ENCODE measurements at places on chromosomes 11 and 22.

DNA sequence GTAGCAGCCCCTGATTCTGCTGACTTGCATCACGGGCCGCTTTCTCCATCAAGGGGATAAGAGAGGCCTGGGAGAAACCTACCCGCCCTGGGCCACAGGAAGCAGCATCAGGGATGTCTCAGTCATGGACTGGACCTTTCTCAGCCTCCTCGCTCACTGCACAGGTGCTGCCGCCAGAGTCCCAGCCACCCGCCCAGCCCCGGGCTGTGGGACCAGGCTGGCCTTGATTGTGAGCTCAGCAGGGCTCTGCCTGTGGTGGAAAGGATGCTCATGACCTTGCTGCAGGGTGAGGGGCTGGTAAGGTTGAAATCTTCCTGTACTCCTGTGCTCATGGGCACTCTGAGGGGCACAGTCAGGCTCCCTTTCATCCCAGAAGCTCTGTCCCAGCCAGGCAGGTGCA, 26.0 kb upstream of the GGTLC2 start:
- DNase-seq, result no peak

GRCh38 chr11:75862437-75862836, 47.4 kb downstream of the UVRAG start:
- no peak for DNase-seq

- DNase-seq, result no peak
These were observed 67.9 kb downstream of the MCM5 start for GRCh38 chr22:35467681-35468434.

GRCh38 chr11:66003291-66003690, 988 bp downstream of the BANF1 start:
- DNase-seq, result no peak

- DNase-seq, result no peak
These were observed 113.6 kb downstream of the MICAL3 start for GRCh38 chr22:17910561-17911311.

- no peak for DNase-seq
These were observed 8.4 kb upstream of the ST14 start for GRCh38 chr11:130151196-130151595.

DNA sequence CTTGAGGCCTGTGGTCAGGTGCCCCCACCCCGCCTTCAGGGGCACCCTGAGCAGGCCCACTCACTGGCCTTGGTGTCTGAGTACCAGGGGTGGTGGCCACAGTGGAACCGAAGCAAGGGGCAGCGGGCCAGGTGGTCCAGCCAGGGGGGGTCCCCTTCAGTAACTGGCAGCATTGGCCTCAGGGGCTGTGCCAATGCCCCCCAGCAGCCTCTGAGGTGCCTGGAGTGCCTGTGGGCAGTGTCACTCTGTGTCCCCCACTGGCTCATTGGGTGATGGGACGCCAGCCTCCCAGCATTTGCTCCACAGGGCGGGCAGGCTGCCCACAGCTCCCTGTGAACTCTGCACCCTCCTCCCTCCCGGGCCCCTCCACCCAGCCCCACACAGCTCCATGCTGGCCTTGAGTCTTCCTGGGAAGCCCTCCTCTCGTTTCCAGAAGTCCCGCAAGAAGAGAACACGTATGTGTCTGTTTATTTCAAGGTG, 29.5 kb upstream of the CARS1 start:
- no peak for DNase-seq

GRCh38 chr11:37509506-37509905, 911.5 kb upstream of the RAG2 start:
- DNase-seq, result no peak

GRCh38 chr11:122727101-122727929, 71.8 kb downstream of the UBASH3B start:
- DNase-seq, result no peak

- no peak for DNase-seq
These were observed 909.0 kb downstream of the BRD1 start for GRCh38 chr22:48918585-48919186.

GRCh38 chr22:38570779-38571364, 889 bp upstream of the DMC1 start:
- DNase-seq, result no peak

- DNase-seq, result no peak
These were observed 7.4 kb upstream of the BLID start for GRCh38 chr11:122123263-122123929.

DNA sequence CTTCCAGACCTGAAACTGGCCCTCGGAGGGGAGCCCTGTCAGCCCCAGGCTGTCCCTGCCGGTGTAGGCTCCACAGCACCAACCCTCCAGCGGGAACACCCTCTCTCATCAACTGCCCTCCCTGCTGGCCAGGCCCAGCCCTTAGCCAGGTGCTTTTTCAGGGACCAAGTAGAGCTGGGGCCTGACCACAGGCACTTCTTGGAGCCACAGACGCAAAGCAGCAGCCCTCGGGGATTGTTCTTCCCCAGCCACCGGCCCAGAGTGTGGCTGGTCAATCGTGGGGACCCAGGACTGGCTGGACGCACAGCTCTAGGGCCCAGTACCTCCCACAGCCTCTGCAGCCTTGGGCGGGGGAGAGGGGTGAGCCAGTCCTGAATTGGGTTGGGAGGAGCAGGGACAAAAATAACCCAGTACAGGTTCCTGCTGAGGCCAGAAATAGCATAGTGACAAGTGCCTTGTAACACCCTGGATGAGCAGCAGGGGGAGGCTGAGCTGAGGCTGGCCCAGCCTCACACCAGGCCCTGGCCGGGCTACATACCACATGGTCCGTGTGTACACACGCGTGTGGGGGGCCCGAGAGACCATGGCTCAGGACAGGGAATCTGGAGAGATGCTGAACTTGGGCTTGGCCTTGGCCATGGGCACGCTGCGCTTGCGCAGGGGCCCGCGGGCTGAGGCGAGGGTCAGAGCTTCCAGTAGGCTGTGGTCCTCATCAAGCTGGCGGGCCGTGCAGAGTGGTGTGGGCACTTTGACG, 2.0 kb downstream of the KCNJ11 start:
- DNase-seq, result no peak

GRCh38 chr11:62169448-62169847, 20.6 kb upstream of the SCGB1D1 start:
- no peak for DNase-seq

- no peak for DNase-seq
These were observed 6.6 kb downstream of the PRSS23 start for GRCh38 chr11:86806903-86807302.

- peak; percentile 68 for DNase-seq
These were observed 12.2 kb upstream of the NPAS4 start for GRCh38 chr11:66408488-66409214.

GRCh38 chr11:115959081-115959486, 454.9 kb upstream of the CADM1 start:
- no peak for DNase-seq

GRCh38 chr11:76654298-76654851, 16.2 kb downstream of the LRRC32 start:
- no peak for DNase-seq

DNA sequence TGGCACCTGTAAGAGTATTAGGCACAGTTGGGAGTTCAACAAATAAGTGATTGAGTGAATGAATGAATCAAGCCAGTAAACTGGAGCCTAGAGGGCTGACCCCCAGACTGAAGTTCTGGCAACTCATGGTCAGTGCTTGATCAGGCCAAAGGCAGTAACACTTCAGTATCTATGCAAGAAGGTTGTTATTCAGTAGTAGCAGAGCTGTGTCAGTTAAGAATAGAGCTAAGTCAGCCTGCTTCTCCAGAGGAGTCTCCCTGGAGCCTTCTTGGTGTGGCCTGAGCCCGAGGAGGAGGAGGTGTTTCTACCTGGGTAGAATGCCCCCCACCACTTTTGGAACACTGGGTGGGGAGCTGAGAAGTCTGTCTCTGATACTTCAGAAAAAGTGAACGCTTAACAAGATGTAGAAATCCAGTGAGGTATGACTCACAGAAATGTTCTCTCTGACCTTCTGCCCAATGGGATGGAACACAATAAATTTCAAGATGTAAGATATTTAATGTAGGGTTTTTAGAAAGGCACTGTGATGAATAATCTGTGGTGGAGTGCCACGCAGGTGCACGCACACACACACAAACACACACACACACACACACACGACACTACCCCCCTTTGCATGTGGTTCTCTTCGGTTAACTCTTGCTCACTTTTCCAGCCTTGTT, 219.9 kb downstream of the HIPK3 start:
- DNase-seq, result no peak

DNA sequence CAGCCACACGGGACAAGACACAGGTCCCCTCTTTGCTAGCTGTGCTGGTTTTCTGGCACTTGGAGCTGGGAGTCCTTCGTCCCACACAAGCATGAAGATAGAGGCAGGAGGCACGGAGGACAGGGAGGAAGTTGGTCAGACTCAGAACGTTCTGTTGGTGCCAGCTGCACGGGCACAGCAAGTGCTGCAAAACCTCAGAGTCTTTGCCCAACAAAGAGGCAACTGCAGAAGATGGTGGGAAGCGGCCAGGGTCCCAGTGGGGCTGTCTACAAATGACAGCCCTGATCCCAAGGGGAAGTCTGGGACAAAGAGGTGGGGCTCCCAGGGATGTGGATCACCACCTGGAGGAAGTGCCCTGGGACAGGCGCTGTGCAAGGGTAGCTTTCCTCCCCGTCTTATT, 9.4 kb upstream of the OSM start:
- no peak for DNase-seq

DNA sequence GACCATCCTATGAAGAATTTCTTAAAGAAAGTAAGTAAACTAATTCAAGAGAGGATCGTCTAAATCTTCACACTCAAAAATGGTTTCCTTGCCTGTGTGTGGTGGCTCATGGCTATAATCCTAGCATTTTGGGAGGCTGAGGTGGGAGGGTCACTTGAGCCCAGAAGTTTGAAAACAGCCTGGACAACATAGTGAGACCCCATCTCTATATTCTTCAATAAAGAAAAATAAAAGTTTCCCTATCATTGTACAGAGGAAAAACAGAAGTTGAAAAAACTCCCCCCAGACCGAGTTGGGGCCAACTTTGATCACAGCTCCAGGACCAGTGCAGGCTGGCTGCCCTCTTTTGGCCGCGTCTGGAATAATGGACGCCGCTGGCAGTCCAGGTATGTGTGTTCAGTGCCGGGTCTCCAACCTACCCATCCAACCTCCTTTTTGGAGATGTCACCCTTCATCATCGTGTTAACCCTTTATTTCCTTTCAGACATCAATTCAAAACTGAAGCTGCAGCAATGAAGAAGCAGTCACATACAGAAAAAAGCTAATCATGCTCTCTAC, 3.0 kb downstream of the RPS25 start:
- DNase-seq, result no peak

- no peak for DNase-seq
These were observed 35.4 kb upstream of the CARS1 start for GRCh38 chr11:3092603-3093141.

- DNase-seq, result no peak
These were observed 11.4 kb upstream of the CAT start for GRCh38 chr11:34427186-34427805.

DNA sequence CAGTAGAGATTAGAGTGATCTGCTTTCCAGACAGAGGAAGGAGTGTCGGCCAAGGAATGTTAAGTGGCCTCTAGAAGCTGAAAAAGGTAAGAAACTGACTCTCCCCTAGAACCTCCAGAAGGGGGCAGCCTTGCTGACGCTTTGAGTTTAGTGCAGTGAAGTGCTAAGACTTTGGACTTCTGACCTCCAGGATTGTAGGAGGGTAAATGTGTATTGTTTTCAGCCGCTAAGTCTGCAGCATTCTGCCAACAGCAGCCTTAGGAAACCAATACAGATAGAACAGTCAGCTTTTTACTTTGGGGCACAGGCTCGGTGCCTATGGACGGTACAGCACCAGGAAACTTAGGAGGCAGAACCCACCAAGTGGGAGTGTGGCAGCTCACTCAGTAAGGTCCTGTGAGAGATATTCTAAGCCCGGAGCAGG, 3.6 kb upstream of the TBC1D22A start:
- no peak for DNase-seq

GRCh38 chr11:35764417-35764816, 101.8 kb downstream of the TRIM44 start:
- no peak for DNase-seq

GRCh38 chr11:57418131-57418530, 8.8 kb downstream of the SLC43A3 start:
- DNase-seq, result no peak

DNA sequence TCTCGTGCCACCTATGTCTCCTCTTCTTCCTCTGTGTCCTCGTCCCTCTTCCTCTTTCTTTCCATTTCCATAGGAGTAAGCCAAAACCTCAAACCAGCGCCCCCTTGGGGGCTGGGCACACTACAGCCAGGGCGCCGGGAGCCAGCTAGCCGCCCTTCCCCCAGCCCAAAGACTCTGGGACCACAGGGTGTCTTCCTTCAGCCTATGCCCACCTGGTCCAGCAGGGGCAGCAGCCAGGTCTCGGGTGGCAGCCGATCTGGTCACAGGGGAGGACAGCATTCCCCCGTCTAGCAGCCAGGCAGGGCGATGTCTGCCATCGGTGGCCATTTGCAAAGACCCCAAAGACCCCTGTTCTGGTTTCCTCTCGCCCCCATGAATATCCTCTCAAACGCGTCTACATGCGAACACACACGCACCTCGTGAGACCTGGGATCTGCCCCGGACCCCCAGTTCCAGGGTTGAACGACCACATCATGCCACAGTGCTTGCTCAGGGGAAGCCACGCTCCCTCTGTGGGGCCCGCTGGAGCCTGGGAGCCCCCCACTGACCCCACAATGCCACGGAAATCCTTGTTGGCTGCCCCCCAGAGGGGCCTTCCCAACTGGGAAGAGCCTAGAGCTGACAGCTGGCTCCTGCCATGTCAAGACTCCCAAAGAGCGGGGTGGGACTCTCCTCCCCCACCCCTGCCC, 546.0 kb upstream of the CCDC179 start:
- no peak for DNase-seq

DNA sequence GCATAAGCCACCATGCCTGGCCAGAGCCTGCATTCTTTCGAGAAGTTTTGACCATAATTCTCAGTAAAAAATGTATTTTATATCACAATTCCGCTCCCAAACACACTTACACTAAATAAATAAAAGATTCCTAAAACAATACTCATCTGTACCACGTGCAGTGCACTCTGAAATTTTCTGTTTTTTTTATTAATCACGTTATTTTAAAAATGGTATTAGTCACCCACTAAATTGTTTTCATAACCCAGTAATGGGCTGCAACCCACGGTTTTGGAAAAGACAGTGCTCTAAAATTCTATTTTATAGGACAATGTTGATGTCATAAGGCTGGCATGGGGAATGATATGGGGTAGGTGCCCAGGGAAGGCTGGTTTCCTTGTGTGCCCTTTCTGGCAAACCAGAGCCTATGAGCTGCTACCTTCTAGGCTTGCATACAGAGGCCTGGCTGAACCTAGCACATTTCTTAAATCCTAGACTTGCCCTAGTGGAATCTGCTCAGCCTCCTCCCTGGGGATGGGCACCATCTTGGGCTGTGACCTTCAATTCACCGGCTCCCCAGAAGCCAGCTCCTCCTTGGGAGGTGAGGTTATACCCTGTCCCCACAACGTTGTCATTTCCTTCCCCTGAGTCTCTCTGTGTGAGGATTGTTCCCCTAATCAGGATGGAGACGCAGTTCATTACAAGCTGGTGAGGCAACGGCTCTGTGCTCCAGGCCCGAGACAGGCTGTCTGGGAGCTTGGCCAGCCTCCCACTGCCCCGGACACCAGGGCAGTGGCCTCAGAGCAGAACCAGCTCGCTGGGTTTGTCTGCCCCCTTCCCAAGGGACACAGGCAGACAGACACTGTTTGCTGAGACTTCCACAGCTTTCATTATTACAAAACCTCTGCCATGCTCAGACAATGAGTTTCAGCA, 116.5 kb upstream of the NAV2 start:
- DNase-seq, result no peak

Data from NK-92 treated with Interleukin-12 subunit alpha and Interleukin-12 subunit beta, amount 100 ng/mL, for 24 hours (cell line).